ENCODE measurements at places on chromosomes 7 and 10.

DNA sequence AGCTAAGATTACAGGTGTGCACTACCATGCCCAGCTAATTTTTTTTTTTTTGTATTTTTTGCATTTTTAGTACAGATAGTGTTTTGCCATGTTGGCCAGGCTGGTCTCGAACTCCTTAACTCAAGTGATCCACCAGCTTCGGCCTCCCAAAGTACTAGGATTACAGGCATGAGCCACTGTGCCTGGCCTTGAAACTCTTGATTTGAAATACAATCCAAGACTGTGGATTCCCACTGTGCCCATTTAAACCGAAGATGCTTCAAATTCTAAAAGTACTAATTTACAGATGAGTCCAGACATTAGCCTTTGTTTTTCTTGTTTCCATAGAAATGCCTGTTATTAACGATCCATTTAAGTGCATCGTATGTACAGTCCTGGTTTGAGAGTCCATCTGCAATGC lies 130.9 kb downstream of the CACNA2D1 start:
- no peak for DNase-seq

DNA sequence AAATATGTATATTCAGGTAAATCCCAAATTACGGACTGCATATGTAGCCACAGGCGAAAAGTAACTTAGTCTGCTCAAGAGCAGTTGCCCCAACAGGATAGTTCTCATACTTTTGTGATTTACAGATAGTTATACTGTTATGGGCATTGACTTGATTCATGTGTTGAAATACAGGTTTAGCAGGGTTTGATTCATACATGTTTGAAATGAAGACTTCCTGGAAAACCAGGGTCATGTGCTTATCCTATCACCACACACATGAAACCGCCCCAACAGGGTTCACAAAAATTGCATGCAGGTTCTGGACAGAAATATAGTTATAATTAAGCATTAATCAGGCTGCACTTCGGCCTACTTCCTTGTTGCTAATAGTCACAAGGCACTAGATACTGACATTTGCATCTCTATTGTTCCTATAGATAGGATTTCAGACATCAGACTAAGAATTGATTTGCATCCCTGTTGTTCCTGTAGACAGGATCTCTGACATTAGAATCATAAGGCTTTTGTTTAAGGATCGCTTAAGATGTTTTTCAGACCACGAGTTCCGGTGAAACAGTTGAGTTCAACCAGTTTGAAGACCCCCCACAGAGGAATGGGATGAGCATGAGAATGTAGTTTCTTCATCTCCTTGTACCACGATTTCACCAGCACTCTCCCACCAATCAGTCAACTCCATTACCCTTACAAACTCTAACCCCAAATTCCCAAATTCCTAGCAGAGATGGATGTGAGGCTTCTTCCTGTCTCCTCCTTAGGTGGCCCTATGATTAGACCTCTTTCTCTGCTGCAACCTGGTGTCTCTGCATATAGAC lies 2.0 kb upstream of the ZNF398 start:
- DNase-seq: peak; percentile 81

DNA sequence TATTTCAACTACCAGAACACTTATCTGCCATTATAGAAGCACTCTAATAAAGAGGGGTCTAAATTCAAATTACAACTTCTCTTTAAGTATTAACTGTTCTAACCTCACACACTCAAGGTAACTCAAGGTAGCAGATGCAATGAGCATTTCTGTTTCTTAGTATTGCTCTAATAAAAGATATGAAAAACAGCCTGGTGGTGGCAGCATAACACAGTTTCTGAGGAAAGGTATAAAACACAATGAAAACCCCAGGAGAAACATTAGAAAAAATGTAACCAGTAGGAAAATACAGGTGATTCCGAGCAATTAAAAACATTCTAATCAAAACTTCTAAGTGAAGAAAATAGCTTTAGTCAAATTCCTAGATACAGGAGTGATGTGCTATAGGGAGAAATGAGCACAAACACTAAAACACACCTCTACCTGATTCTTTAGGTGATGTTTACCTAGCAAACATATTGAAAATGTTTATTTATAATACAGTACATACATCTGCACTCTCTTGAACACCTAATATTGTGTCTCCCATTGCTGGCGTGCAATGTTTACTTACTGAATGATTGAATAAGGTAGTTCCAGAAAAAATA lies 3.5 kb downstream of the MKRN1 start:
- DNase-seq: peak; percentile 53

DNA sequence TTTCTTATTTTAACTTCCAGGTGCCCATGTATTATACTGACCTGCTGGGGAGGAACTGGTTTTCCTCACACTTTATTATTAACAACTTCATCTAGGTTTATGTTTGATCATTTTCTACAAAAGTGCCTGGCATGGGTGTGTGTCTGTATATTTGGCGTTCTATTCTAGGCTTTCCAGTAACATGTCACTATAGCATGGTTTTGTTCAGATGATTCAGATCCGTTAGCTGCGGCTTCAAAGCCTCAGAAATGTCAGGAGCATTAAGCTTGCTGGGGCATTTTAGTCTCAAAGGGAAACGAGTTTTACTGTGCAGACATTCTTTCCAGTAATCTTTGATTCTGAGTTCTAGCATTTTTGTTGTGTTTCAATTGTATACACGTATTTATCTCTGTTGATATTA lies 2.3 kb downstream of the INPP5A start:
- DNase-seq: no peak

- no peak for DNase-seq
These were observed 29.0 kb upstream of the GNAT3 start for GRCh38 chr7:80540836-80541235.

DNA sequence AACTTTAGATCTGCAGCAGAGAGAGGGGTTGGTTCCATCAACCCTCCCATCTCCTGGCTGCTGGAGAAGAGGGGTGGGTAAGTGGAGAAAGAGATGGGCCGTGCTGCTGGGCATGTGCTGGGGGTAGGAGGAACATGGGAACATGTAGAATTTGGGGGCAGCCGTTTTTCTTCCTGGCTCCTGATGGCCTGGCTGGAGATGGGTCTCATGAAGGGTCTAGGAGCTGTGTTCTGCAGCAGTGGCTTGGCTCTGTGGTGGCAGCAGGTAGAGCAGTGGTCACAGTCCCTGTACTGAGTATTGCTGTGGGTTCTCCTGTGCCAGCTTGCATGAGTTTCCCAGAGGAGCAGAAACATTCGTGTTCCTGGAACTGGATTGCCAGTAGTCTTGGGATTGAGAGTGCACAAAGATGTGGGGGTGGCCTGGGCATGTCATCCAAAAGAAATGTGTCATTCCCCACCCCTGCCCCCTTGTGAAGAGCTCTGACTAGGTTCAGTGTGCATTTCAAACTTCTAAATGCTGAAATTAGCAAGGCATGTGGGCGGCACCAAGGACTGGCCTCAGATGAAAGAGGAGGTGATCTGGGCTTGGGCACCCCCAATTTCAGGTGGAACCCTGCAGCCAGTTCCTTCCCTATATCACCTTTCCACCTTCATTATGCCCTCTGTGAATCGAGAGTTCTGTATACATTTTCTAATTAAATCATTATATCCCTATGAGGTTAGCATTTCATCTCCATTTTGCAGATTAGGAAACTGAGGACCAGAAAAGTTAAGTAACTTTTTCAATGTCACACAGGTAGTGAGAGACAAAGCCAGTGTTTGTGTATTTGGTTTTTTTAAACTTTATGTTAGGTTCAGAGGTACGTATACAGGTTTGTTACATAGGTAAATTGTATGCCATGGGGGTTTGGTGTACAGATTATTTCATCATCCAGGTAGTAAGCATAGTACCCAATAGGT lies 2.1 kb downstream of the CHST3 start:
- DNase-seq: no peak

DNA sequence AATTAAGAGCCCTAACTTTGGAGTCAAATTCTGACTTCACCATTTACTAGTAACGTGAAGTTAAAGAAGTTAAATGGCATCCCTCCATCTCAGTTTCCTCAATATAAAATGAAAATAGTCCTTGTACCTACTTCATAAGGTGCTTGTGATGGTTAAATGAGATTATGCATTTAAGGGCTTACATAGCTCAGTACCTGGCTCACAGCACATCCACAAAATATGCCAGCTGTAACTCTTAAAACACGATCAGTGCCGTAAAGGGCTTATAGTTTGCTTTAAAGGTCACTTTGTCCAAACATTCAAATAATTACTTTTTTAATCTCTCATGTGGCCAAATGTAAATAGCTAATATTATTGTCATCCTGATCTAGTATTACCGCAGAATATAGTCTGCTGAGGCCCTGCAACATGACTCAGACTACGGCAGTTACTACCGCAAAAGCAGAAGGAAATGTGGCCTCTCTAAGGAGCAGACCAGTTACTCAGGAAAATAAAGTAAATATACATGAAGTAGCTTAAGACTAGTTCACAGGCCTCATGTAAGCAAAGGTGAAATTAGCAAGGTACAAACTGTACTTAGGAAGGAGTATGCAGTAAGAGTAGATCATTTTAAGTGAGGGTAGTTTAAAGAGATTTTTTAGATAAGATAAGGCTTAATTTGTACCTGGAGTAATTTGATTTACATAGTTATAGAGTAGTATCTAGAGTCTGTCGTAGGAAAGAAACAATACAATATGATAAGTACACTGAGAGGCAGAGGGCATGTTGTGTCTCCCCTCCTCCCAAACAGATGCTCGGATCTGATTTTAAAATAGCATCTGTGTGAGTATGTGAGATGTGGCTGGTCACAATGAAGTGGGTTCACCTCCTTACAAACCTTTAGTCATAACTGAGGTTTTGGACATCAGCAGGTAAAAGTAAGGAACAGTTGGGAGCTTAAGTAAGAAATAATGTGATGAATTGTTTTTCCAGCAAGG lies 13.1 kb downstream of the CASP2 start:
- DNase-seq: no peak

DNA sequence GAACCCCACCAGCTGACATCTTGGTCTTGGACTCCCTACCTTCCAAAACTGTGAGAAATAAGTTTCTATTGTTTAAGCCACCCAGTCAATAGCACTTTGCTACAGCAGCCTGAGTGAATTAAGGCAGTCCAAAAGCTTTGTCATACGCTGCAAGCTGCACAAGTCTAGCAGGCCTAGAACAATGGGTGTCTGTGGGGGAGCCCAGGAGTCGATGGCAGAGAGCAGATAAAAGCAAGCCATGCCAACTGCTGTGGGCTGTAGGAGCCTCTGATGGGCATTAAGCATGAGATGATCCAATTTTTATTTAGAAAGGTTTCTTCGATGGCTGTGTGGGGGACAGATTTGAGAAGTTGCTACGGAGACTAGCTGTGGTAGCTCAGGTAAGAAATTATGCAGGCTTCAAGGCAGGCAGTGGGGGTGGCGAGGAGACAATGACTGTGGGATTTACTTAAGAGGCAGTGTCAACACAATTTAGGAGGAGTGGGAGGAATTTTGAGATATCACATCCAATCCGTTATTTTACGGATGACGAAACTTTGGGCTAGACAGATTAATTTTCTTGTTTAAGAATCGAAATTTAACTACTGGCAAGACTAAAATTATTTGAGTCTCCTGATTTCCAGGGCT lies 110.4 kb downstream of the NRCAM start:
- no peak for DNase-seq

GRCh38 chr10:22003964-22004281 lies 393 bp upstream of the DNAJC1 start:
- no peak for DNase-seq

GRCh38 chr7:10860516-10860915 lies 113.2 kb upstream of the PHF14 start:
- no peak for DNase-seq

DNA sequence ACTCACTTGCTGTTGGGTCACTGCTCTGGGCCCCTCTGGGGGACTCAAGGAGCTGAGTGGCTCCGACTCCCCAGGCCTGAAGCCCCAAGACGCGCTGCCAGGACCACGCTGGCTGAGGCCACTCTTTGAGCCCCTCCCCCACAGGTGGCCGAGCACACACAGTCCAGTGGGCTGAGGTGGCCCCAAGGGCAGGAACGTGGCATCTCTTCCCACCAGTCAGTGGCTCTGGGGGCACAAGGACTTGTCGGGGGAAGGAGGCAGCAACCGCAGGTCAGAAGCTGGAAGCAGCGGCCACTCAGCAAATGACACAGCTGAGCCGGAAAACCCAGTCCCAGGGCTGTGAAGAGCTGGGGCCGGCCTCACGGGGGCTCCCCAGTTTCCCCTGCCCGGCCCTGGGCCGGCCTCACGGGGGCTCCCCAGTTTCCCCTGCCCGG lies 24.1 kb downstream of the GRIFIN start:
- DNase-seq: peak; percentile 82

DNA sequence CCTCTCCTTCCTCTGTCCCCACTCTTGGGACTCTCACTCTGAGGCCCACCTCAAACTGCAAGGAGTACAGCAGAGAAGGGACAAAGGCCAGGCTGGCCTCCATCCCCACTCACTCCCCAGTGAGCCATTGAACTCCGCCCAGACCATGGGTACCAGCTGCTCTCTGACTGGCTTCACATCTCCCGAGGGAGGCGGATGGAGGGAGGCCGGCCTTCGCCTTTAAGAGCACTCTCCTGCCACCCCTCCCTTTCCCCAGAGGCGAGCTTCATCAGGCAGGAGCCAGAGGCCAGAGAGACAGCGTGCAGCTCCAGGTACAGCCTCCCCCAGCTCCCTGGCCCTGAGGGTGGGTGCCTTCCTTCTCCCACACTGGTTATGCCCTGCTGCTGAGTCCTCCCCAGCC lies 1.8 kb upstream of the LDB3 start:
- DNase-seq: no peak

GRCh38 chr10:14413523-14413922 lies 82.8 kb upstream of the FRMD4A start:
- DNase-seq: no peak

DNA sequence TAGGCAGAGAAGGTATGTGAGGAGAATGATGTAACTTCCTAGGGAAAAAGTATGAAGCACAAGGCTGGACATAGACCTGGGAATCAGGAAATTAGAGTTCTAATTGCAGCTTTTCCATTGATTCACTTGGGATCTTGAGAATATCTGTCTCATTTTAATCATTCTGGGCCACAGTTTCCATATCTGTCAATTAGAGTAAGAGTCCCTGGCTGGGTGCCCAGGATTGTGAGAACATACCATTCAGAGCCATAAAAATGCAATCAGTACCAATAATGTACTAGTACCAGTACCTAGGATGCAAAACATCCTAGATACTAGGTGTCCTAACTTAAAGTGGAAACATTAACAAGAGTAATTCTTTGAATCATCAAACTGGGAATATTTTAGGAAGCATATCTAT lies 29.6 kb downstream of the CAV1 start:
- no peak for DNase-seq

- DNase-seq: no peak
These were observed 405.1 kb downstream of the PLXNA4 start for GRCh38 chr7:132171130-132171576.

- no peak for DNase-seq
These were observed 1.0 kb downstream of the TLL2 start for GRCh38 chr10:96512524-96513304.

- no peak for DNase-seq
These were observed 204.3 kb downstream of the PLXNA4 start for GRCh38 chr7:132371948-132372347.
